NCI-H774 (cell line): ENCODE measurements at places on chromosomes 6 and 20.
A peak's percentile ranks its signal among the peaks of the same experiment; 100 is the strongest.

DNA sequence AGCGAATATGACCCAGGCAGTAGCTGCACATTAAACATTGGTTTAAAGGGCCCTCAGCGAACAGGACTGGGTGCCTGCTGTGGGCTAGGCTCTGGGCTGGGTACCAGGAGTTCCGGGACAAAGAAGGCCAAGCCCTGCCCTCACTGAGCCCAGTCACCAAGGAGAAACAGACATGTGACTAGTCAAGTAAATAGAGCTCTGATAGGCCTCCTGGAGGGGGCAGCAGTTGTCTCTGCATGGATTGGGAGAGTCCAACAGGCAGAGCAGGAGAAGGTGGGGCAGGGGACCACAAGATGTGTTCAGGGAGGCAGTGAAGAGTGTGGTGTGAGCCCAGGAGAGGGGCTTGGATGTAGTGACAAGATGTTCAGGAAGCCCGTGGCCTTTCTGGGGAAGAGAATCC, 3.1 kb downstream of the HM13 start:
- no peak for DNase-seq

GRCh38 chr6:135251498-135252441, 70.7 kb downstream of the MYB start:
- DNase-seq, result peak; percentile 89

GRCh38 chr6:107607116-107607515, 117.2 kb downstream of the SOBP start:
- DNase-seq, result no peak

GRCh38 chr6:71681234-71681867, 205.0 kb upstream of the RIMS1 start:
- no peak for DNase-seq

- DNase-seq, result no peak
Measured at GRCh38 chr6:148242180-148242579, 100.5 kb upstream of the SASH1 start.

- DNase-seq, result no peak
Measured at GRCh38 chr20:58839991-58840747, 10.5 kb downstream of the GNAS-AS1 start.

- DNase-seq, result no peak
Measured at GRCh38 chr6:47302043-47302442, 7.7 kb downstream of the TNFRSF21 start.

DNA sequence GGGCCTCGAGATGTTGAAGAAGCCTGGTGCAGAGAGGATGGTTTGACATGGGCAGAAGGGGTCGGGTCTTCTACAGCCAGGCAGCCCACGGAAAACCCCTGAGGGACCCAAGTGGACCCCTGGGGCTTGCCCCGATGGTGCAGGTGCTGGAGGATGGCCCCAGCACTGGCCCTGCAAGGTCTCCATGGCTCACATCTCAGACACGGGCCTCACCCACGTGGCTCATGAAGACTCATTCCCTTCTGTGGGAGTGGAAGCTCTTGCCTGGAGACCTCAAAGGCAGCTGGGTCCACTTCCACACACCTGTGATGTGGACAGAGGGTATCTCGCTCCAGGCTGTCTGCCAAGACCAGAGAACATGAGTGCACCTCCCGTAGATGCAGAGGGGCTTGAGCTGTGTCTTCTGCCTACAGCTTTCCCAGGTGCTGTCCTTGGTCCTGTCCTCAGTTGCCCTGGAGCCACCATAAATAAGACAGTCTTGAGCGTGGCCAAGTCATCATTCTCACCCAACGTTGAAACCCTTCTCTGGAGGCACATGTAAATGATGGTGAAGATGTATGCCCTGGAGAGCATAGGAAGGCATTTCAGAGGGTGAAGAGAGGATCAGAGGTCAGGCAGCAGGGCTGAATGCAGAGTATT, 108.0 kb downstream of the SYNDIG1 start:
- no peak for DNase-seq

GRCh38 chr6:2843138-2843740, 1.6 kb upstream of the SERPINB1 start:
- DNase-seq, result no peak

DNA sequence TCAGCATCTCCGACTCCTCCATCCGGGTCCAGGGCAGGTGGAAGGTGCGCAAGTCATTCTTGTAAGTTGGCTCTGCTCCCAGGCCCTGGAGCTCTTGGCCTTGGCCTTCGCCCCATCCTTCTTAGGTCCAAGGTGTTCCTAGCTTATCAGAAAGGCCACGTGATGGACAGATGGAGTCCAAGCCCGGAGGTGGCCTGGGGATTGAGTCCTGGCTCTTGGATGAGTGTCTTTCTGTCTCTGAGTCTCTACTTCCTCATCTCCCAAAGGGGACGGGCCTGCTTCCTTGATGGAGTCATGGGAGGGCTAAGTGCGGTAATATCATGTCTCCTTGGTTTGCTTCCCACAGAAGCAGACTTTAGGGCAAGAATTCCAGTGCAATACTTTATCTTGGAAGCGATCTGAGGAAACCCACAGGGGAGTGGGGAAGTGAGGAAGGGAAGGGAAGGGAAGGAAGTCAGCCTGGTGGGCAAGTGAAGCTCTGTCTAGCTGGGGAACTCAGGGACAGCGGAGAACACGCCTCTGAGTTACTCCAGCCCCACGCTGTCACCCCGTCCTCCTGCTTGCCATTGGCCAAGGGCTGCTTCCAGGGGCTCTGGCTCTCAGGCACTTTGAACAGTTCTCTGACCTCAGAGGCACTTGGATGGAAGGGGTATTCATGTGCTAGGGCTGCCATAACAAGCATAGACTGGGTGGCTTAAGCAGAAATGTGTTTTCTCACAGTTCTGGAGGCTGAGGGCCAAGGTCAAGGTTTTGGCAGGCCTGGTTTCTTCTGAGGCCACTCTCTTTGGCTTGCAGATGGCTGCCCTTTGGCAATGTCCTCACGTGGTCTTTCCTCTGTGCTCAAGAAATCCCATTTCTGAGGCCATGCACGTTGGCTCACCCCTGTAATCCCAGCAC, 4.8 kb downstream of the LBP start:
- DNase-seq, result no peak

DNA sequence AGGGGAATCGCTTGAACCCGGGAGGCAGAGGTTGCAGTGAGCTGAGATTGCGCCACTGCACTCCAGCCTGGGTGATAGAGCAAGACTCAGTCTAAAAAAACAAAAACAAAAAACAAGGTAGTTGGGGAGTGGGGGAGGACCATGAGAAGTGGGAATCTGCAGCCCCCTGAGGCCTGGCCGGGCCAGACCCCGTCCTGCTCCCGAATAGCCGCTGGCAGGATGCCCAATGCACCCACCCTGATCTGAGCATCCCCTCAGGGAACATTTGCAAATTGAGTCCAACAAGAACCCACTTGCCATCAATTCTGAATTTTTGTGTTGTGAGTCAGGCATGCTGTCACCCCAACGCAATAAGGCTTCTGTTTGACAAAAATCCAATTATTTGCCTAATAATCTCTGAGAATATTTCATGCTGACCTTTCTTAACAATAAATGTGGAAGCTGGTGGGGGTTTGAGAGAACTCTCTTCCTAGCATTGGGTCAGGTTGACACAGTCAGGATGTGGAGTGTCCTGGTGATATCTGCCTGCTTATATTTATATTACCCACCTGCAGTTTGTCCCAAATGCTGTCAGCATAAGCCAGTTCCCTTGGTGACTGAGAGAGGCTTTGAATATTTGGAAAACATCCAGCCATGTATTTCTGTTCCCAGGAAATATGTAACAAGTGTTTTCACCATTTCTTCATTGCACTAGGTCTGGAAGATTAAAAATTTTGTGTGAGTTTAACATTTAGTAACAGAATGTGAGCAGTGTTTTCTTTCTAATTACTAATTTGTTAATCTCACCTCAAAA, 28.4 kb upstream of the FRMD1 start:
- DNase-seq, result peak; percentile 36

GRCh38 chr6:149129371-149130077, 188.0 kb upstream of the TAB2 start:
- DNase-seq, result no peak

DNA sequence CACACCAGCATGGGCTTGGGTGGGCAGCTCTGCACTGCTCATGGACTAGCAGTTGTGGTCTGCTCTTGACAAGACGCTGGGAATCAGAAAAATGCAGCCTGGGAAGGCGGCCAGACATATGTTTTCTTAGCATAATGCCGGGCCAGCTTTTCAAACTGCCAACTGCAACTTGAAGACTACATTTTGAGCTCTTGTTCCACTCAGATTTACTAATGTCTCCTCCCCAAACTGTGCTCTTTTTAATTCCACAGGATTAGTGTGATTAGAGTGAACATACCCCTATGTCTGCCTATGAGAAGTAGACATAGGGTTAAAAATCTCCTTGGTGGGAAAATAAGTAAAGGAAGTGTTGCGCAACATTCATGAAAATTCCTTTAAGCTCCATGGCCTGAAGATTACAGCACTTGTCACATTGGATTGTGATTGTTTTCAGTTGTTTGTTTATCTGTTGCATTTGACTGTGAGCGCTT, 5.3 kb upstream of the FNDC1 start:
- no peak for DNase-seq
